ENCODE measurements at places on chromosomes 7 and 10.

DNA sequence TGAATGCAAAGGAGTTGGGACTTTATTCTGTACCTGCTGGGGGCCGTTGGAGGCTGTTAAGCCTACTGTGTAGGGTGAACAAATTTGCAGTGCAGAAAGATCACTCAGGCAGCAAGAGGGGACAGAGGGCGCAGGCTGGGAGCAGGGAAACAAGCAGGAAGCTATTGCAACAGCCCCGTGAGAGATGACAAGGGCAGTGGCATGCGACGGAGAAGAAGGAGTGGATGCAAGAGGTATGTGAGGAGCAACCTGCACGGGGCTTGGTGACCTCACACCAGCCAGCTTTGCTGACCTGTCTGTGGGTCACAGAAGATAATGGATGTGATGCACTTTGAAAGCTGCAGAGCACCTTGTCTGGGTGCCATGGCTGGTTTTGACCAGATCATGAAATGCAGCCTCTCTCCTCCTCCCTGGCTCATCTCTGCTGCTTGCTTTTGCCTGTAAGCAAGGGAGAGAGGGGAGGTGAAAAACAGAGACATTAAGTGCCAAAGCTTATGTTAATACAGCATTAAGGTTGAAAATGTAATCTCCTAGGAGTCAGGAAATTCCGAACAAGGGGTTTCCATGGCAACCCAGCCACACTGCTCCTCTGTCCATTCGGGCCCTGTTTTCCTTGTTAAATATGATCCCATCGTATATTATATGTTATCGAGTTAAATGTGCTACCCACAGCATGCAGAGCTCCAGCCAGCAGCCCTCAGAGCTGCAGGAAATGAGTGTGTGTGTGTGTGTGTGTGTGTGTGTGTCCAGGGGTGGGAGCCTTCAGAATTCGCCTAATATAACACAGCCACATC, 314.3 kb upstream of the ZMIZ1 start:
- DNase-seq = peak; percentile 54

DNA sequence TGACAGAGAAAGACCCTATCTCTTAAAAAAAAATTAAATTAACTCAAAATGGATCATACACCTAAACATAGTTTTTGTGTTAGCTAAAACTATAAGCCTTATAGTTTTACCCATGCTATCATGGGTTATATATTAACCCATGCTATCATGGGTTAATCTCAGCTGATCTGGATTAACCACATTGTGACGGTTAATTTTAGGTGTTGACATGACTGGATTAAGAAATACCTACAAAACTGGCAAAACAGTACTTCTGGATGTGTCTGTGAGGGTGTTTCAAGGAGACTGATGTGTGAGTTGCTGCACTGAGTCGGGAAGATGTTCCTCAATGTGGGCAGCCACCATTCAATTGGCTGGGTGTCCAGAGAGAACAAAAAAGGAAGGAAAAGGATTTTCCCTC, 44.3 kb upstream of the FXYD4 start:
- no peak for DNase-seq

- no peak for DNase-seq
Measured at GRCh38 chr7:19293431-19293830, 148.2 kb upstream of the FERD3L start.

DNA sequence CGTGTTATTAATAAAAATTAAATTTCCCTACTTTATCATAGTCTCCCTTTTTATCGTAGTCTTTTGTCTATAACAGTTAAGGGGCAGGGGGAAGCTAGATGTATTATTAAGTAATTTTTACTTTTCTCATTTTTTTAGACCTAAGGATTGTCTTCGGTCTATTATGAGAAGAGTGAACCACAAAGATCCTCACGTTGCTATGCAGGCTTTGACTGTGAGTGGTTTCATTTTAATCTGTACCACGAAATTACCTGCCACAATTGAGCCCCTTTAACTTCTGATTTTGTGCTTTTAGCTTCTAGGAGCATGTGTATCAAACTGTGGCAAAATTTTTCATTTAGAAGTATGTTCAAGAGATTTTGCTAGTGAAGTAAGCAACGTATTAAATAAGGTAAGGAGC, 40.6 kb downstream of the STAM start:
- DNase-seq = no peak

GRCh38 chr7:104296900-104297299, 31.5 kb upstream of the LHFPL3 start:
- no peak for DNase-seq

DNA sequence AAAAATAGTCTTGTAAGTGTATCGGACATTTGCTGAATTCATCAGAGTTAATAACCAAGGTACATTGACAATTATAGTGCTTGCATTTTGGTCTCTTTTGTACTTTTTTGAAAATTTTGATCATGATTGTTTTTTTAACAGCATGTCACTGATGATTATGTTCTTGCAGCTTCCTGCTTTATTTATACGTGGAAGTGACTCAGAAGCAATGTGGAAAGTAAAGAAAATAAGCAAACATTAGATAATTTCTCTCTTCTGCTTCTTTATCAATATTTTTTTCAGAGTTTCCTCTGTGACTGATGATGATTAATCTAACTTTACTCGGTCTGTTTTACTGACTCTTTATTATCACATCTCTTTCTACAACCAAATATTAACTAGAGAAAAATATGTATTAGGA, 1351.9 kb downstream of the REEP3 start:
- DNase-seq = no peak

DNA sequence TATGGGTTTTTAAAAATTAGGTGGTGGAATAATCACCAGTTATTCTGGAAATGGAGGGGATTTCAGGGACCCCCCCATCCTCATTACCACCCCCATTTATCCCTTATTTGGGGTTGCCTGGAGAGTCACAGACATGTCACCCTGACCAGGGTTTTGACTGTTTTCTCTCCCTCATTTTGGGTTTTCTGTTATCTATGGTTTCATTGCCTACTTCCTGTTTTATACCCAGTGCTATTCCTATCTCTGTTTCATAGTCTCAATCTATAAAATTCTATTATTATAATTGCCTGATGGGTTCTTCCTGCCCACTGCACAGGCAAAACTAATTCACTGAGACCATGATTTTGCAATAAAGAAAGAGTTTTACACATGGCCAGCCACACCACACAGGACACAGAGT, 15.9 kb upstream of the FAM221A start:
- DNase-seq = no peak

- DNase-seq = no peak
Measured at GRCh38 chr10:21144047-21144446, 246.9 kb upstream of the NEBL start.

GRCh38 chr10:6055929-6056328, 6.2 kb downstream of the IL2RA start:
- DNase-seq = no peak

GRCh38 chr7:96304573-96304972, 17.3 kb downstream of the SLC25A13 start:
- no peak for DNase-seq

GRCh38 chr7:51705701-51706100, 389.1 kb upstream of the COBL start:
- no peak for DNase-seq

DNA sequence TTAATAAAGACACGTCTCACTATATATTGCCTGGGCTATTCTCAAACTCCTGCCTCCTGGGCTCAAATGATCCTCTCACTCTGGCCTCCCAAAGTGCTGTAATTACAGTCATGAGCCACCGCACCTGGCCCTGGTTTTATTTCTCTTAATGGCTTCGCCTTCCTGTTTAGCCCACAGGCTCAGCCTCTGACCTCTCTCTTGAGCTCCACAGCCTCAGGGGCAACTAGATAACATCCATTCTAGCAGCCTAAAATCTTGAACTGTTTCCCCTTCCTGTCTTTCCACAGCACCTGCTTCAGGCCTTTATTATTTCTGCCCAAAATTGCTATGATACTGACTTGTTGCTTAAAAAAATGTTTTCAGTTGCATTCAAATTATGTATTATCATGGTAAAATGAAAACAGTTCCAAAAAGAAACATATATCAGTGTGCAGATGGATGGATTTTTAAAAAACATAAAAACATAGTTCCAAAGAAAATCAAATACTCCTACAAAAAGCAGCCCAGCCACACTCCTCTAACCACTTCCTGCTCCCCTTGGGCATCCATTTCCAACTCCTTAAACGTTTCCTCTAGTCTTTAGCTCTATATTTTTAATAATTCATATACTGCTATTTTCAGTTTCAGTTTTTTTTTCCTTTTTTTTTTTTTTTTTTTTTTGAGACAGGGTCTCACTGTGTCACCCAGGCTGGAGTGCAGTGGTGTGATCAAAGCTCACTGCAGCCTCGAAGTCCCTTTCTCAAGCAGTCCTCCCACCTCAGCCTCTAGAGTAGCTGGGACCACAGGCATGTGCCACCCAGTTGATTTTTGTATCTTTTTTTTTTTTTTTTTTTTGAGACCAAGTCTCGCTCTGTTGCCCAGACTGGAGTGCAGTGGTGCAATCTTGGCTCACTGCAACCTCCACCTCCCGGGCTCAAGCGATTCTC, 5.1 kb upstream of the BAZ1B start:
- DNase-seq = no peak

DNA sequence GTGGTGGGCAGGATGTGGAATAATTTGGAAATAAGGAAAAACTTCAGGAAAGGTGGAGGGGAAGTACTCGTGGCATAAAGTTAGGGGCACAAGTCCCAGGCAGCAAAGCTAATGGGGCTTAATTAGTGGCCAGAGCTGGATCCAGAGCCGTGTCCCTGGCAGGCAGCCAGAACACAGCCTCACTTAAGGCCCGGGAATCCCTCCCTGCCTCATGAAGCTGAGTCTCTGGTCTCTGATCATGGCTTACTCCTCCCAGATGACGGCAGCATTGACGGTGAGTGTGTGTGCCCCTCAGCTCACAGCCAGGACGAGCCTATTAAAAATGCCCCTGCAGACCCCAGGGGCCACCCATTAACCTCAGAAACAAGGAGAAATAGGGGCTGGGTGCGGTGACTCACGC, 48.2 kb upstream of the NPTX2 start:
- no peak for DNase-seq

DNA sequence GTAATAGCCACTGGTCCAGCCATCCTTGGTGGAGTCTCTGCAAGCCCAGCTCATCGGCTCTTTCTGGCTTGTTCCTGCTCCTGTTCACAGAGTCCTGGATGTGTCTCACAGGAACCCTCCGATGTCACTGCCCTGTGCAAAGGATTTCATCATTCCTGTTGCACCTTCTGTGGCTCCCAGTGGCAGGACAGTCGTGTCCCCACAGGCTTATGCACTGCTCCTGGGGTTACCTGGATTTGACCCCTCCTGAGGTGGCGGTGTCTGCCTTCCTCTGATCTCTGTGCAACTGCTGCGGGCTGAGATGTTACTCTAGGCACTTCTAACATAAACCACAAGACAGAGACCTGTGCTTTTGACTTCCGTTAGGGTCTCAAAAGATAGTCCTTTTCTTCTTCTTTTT, 30.6 kb downstream of the APBB1IP start:
- DNase-seq = no peak

DNA sequence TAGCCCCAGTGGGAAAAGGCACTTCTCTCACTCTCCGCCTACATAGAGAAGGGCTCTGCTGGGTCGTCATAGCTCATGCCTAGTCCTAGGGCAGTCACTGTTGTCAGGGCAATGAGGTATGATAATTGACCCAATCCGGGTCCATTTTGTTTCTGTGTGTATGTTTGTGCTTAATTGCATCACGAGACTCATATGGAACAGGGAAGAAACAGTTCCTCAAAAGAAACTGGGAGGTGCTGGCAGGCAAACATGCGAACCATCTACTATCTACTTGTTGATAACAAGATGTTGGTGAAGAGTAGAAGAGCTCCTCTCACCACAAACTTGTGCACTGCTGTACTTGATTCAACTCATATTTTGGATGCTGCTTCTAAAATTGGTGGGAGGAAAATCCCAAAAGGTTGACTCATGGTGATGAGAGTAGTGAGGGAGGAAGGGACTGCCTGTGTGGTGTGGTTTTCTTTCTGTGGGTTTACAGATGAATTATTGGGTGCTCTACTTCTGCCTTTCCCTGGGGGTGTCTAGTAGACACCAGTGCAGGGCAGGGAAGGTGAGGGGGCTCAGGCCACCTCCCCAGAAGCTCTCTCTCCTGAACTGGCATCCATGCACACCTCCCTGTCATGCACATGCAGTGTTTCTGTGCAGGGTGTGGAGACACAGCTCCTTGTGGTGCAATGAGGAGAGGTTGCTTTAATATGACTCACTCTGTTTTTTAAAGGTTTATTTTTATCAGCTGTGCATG, 29.4 kb downstream of the LSMEM1 start:
- peak; percentile 30 for DNase-seq

- no peak for DNase-seq
Measured at GRCh38 chr10:62538606-62539005, 164.4 kb downstream of the ZNF365 start.

GRCh38 chr10:16186564-16186963, 250.2 kb upstream of the PTER start:
- DNase-seq = no peak

GRCh38 chr7:138455609-138456008, 4.5 kb upstream of the TRIM24 start:
- DNase-seq = no peak

GRCh38 chr7:120926943-120927346, 23.6 kb upstream of the ING3 start:
- no peak for DNase-seq

GRCh38 chr7:29281782-29282541, 87.4 kb downstream of the CHN2 start:
- no peak for DNase-seq

DNA sequence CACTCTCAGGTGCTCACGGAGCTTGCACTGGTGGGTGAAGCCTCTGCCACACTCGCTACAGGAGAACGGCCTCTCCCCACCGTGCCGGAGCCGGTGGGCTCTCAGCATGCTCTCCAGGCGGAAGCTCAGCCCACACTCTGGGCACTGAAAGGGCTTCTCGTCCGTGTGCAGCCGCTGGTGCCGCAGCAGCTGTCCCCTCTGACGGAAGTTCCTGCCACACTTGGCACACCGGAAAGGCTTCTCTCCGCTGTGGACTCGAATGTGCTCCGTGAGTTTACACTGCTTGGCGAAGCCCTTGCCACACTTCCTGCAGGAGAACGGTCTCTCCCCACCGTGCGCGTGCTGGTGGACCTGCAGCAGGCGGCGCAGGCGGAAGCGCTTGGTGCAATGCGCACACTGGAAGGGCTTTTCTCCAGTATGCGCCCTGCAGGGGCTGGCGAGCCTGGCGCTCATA, 19.3 kb downstream of the ZNF786 start:
- DNase-seq = no peak

DNA sequence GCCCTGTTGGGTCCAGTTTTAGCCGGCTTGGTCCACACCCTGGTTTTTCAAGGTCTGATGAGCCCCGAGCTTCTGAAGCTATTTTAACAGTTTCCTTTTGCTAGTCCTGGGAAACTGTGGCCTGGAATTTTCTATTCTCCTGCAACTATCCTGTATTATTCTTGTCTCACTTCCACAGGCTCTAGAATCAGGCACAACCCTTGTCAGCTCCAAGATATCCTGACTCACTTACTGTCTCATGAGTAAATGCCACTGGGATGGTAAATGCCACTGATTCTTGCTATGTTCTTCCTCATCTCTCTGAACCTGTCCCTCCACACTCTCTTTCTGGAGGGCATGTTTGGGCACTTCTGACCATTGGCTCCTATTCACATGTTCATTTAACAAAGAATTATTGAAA, 611.5 kb upstream of the IGFBP3 start:
- no peak for DNase-seq

DNA sequence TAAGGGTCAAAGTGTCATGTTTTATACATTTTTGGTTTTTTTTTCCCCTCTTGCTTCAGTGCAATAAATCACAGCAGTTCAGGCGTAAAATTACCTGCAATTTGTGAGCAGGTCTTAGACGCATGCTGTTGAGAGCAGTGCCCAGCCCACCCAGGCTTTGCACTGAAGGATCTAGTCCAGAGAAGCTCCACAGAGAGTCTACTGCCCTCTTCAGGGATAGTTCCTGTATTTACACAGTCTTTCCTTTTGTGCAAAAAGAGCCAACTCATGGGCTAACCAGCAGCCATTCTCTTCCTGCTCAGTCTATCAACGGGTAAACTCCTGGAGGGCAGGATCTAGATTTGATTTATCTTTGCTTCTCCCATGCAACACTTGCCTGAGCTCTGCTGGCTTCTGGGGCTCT, 82.2 kb upstream of the NAMPT start:
- no peak for DNase-seq

Data from AG04450 (cell line).